ENCODE measurements at places on chromosomes 1 and 21. TPM values are rescaled to one million over a fixed set of nuclear protein-coding genes. Genes with fewer than 3 reads are reported as not detected.

- DNase-seq, result no peak
- no peak overlapping the region for H3K27ac ChIP-seq
- H3K27me3 ChIP-seq, result no peaks in the 10 kb centered on the region
- H3K4me3 ChIP-seq, result no peak overlapping the region
- H3K4me1 ChIP-seq, result no peaks in the 10 kb centered on the region
- H3K36me3 ChIP-seq, result no peaks in the 10 kb centered on the region
These were observed 133.9 kb downstream of the LMX1A start for GRCh38 chr1:165222580-165222979.

Gene TMPRSS15
- not detected for total RNA-seq

DNA sequence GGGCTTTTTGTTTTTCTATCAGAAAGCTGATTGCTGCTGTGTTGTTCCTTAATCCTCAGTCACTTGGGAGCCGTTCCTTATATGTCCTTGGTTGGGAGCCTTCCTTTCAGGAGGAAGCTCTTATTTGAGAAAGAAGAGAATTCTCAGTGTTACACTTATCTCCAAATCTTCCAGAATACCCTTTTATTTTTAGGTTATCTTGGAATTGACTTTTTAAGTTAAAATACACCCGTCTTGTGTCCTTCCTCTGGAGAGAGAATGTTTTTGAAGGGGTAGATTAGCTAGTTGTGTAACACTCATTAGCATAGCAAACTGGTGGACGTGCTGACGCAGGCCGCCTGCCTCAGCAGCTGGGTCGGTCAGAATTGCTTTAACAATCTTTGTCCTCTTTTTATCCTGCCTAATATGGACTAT, 42.1 kb downstream of the LRRC8B start:
- H3K4me1 ChIP-seq, result no peaks in the 10 kb centered on the region
- no peak for DNase-seq
- H3K27ac ChIP-seq, result no peak overlapping the region
- H3K4me3 ChIP-seq, result no peak overlapping the region
- H3K36me3 ChIP-seq, result peaks cover 14% of the 10 kb centered on the region

Gene TSTD1
- 40.3 TPM for total RNA-seq

GRCh38 chr1:192160196-192160595, 1.9 kb downstream of the RGS18 start:
- no peaks in the 10 kb centered on the region for H3K36me3 ChIP-seq
- H3K4me1 ChIP-seq, result no peaks in the 10 kb centered on the region
- DNase-seq, result no peak
- H3K27ac ChIP-seq, result no peak overlapping the region
